ENCODE measurements at places on chromosomes 16 and 17. TPM values are rescaled to one million over a fixed set of nuclear protein-coding genes. Genes with fewer than 3 reads are reported as not detected.

GRCh38 chr17:36867716-36868341, 69.4 kb upstream of the LHX1 start:
- no peak for DNase-seq

DNA sequence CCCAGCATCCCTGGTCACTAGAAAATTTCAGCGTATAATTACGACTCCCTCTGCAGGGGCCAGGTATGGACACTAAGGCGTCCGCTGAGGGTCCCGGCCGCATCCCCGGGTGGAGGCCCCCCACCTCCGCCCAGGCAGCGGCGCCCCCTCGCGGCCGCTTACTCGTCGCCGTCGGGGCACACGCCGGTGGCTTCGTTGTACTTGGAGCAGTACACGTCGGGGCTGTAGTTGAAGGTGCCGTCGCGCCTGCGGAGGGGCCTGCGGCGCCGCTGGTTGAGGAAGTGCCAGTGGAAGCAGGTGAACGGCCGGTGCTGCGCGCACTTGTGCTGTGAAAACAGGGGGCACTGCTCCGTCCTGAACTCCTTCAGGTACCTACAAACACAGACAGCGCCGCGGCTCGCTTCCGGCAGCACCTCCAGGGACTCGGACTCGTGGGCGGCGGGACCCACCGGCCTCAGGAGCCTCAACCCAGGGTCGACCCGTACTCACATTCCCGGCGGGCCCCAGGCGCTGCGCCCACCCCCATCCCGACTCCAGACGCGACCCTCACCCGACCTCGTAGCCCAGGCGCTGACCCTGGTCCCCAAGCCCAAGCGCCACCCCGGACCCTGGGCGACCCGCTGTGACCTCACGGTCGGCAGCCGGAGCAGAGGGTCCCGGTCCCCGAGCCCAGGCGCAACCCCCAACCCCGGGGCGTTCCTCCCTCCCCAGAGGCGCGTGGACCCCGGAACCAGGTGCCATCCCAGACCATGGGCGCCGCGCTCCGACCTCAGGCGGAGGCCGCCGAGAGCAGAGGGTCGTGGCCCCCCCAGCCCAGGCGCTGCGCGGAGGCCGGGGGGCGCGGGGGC, 596 bp downstream of the UNKL start:
- DNase-seq, result no peak

COPRS gene
- total RNA-seq, result 38.2 TPM

DNA sequence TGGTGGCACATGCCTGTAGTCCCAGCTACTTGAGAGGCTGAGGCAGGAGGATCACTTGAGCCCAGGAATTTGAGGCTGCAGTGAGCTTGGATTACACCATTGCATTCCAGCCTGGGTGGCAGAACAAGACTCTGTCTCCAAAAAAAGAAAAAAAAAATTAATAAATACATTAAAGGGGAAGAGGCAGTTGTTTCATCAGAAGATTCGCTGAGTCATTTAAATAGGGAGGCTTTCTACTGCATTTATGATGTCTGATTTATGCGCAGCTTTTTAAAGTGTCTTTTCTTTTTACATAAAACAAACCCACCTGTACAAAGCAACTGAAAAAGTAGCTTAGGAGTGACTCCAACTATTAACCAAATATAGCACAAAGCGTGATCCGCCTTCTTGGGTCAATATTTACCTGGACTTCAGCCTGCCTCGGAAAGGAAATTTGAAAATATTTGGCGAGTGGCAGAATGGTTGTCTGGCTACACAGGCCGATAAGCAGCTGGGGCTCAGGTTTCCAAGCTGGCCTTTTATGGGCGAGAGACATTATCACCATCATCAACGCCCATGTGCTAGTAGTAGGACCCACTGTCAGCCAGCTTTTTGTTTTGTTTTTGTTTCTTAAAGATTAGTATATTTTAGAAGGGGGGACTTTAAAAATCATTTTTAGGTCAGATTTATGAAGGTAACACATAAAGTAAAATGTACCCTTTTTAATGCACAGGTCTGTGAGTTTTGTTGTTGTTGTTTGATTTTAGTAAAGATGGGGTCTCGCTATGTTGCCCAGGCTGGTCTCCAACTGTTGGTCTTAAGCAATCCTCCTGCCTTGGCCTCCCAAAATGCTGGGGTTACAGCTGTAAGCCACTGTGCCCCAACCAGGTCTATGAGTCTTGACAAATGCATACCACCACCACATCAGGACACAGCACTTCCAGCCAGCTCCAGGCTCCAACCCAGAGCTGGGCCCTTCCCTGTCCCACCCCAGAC, 42.5 kb upstream of the RASD1 start:
- no peak for DNase-seq

HS3ST2 gene
- total RNA-seq, result 2.6 TPM

GRCh38 chr17:4940555-4941318, 669 bp downstream of the RNF167 start:
- DNase-seq, result peak; percentile 86

RASD1 gene
- total RNA-seq, result 58.6 TPM

SPG7 gene
- 104 TPM for total RNA-seq

RASL10B gene
- total RNA-seq, result 5.4 TPM

GRCh38 chr16:67562526-67562917, at the start of gene CTCF:
TSS of gene CTCF (plus strand) at chr16:67562526. CDS start at chr16:67610833, 48,307 bp downstream.
- peak; percentile 88 for DNase-seq

ITGB3 gene
- 30.2 TPM for total RNA-seq

Data from sciatic nerve (tissue), 2 donors.